ENCODE measurements at places on chromosomes 16 and 17. TPM values are rescaled to one million over a fixed set of nuclear protein-coding genes. Genes with fewer than 3 reads are reported as not detected.

The PRDM7 gene
- not detected for total RNA-seq

The KIAA0753 gene
- total RNA-seq: 20.8 TPM

The DVL2 gene
- 50.9 TPM for total RNA-seq

The CACNG1 gene
- not detected for total RNA-seq

The IGSF6 gene
- 0.56 TPM for total RNA-seq

The KRTAP4-3 gene
- not detected for total RNA-seq

The CA5A gene
- total RNA-seq: not detected

The NAA38 gene
- total RNA-seq: 180 TPM

Data from thyroid gland (tissue), 4 donors.